Choroid plexus epithelial cell (primary cell): ENCODE measurements at places on chromosomes 1 and 21.

GRCh38 chr1:209409780-209410179, 173.7 kb upstream of the CAMK1G start:
- peak; percentile 91 for DNase-seq

- DNase-seq = peak; percentile 98
These were observed 64.5 kb upstream of the SLC44A3 start for GRCh38 chr1:94755675-94756074.

- DNase-seq = peak; percentile 84
These were observed 54.6 kb upstream of the PRKACB start for GRCh38 chr1:84089465-84089864.

DNA sequence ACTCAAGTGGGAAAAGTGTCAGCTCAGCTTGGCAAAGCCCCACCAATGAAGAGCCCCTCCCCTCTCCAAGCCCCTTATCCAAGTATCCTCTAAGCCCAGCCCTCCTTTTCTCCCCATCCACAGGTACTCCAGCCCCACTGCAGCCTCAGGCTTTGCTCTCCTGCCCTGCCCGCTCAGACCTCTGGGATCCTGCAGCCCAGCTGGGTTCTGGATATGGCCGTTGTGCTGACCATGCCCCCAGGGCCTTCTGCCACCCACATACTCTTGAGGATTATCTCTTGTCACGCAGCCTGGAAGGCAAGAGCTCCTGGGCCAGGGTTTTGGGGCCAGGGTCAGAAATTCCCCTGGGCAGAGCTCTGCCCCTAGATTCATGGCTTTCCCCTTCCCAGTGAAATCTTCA, 4.7 kb downstream of the SHISA4 start:
- no peak for DNase-seq

DNA sequence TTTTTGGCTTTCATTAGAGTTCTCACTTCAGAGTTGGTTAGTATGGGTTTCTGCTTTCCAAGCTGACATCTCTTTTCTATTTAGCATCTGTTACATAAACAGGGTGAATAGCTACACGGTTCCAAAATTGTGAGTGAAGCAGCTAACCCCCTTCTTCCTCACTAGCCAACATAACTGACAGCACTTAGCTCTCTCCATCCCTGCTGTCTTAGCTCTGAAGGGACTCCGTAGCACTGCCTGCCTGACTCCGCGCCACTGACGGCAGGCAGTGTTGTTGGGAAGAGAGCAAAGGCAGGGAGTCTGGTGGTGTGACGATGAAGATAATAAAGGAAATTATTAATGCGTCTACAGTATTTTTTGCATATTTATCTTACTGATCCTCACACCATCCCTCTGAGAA, 247.0 kb downstream of the PTBP2 start:
- DNase-seq = peak; percentile 59

DNA sequence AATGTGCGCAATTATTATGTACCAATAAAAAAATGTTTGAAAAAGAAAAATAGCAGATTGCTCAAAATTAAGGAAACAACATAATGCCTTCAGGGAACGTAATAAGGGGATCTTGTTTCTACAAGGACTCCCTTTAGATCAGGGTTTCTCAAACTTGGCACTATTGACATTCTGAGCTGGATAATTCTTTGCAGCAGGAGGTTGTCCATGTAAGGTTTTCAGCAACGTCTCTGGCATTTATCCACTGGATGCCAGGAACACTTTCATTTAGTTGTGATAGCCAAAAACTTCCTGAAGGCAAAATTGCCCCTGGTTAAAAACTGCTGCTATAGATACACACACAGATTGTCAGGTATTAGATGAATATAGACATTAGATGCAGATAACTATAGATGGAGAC, 666.7 kb upstream of the ADAMTS5 start:
- DNase-seq = peak; percentile 31

GRCh38 chr1:20216574-20216973, 30.3 kb upstream of the PLA2G2C start:
- peak; percentile 29 for DNase-seq

DNA sequence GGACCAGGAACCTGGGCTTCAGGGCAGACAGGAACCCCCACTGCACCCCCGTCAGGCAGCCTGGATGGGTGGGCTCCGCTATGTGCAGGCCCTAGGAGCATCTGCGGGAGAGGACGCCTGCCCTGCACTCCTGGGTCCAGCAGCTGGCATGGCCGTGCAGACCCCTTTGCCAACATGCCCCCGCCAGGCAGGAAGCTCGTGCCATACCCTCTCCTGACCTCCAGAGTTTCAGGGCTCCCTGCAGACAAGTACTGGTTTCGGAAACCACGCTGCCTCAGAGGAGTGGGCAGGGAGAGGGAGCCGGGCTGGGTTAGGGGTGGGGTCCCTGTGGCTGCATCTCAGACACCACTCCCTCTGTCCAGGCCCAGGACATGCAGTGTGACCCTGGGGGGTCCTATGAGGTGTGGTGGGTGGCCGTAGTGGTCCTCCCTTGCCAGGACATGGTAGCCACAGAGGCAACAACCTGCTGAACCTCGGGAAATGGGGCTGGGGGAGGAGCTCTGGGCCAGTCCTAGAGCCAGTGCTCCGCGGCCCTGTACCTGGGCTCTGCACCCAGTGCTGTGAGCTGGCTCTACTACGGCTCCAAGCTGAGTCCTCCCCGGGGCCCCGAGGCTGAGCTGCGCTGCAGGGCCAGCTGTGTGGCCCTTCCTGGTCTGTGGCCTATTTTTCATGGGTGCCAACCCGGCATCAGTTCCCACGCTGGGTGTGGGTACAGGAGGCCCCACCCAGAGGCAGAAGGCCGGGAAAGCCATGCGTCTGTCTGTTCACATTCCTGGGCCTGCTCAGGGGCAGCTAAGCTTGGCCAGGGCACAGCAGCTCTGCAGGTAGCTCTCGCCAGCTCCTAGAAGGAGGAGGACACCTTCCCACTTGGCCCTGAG, 1.4 kb downstream of the PLEKHN1 start:
- no peak for DNase-seq

- DNase-seq = no peak
These were observed 87.6 kb downstream of the CATSPERE start for GRCh38 chr1:244548558-244549115.

DNA sequence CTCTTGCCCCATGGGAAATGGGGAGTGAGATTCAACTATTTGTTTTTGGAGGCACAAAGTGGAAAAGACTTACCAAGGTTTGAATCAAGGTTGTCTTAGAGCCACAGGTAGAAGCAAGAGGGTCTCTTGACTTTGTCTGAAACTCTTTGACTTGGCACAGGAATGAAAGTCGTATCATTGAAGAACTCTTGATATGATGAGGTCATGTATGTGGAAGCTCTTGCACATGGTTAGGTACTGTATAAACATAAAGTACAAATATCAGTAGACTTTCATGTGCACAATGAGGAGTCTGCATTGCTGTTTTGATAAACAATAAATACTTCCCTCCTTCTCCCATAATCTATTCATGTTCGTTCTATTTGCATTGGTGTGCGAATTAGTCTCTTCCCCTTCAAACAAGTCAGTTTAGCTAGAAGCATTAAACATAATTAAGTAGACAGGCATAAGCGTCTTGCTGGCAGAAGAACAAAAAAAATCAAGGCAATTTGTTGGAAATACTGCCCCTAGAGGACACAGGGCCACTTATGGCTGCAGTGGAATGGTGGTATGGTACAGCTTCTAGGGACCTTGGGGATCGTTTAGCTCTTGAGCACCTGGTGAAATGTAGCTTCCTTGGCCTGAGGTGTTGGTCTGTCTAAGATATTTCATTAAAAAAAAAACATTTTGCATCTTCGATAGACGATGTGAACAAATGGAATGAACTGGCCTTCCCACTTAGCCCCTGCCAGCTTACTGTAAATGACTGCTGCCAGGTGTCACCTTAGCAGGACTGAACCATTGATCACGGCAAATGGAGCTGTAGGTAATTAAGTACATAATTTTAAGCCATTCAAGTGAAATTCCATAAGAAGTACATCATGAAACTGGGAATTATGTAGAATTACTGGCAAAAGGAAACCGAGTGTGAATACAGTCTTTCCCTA, 218.0 kb upstream of the GALNT2 start:
- peak; percentile 66 for DNase-seq

- no peak for DNase-seq
These were observed 15.0 kb downstream of the OXCT2 start for GRCh38 chr1:39755965-39756659.

DNA sequence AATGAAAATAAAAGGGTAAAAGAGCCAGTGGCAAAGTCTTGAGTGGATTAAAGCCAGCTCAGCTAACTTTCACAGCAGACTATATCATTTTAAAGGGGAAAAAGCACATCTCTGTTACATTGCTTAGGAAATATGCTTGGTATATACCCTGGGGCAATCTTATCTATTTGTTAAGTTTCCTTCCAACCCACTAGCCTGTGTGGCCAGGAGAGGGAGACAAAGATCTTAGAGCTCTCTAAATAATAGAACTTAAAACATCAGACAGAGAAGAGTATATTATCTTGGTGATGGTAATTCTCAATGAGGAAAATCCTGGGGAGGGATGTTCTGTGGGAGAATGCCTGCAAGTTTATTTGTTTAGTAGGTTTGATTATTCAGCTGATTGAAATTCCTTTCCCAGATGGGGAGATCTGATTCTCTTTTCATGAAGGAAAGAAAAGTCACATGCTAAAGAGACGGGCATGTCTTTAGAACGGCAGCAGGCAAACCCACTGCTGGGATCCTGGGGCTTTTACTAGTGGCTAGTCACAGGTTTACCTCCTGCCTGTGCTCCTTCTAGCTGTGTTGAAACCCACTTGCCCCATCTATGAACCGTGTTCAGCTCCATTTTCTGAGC, 3.6 kb downstream of the KCNE2 start:
- peak; percentile 86 for DNase-seq

DNA sequence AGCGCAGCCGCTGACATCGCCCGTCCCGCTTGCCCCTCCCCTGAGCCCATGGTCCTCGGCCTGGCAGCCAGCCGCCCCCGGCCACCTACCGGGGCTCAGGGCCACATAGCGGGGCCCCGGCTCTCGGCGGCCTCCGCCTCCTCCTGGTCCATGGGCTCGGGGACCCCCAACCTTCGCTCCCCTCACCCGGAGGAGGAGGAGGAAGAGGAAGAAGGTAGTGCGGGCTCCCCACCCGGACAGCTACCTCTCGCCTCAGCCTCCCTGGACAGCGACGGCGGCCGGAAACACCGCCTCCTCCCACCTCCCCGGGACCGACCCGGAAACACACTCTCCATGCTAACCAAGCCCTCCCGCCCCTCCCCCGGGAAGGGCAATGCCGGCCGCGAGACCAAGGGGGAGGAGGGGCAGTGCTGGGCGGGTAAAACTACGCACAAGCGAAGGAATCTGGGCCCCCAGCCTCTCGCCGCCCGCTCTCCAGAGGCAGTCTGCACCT, at the start of gene KIAA0319L:
Gene KIAA0319L, minus strand, starts transcription at position 286 of the 493 bp plus-strand sequence. CDS start 2,912 bp downstream, outside the sequence.
- no peak for DNase-seq

DNA sequence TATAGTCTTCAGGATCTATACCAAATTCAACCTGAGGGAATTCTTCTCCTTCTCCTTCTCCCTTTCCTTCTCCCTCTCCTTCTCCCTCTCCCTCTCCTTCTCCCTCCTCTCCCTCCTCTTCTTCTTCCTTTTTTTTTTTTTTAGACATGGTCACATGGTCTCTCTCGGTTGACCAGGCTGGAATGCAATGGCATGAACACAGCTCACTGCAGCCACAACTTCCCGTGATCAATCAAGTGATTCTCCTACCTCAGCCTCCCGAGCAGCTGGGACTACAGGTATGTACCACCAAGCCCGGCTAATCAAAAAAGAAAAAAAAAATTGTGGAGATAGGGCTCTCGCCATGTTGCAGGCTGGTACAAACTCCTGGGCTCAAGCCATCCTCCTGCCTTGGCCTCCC, 51.5 kb downstream of the DNAI4 start:
- no peak for DNase-seq

DNA sequence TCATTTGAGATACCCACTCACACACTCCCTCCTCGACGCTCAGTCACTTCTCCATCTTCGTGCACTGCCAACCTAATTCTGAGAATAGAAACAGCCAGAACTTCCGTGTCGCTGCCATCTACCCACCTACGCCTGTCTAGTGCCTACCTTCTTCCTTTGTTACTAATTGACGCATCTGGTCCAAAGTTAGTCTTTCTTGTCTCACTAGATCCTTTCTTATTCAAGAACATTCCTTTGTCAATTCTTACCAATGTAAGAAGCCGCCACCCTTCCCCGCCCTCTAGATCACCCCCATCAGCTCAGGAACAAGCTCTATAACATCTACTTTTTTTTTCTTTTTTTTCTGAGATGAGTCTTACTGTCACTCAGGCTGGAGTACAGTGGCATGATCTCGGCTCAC, 3.7 kb downstream of the PADI6 start:
- DNase-seq = no peak

GRCh38 chr21:39014747-39015146, 168.5 kb downstream of the PSMG1 start:
- peak; percentile 98 for DNase-seq

DNA sequence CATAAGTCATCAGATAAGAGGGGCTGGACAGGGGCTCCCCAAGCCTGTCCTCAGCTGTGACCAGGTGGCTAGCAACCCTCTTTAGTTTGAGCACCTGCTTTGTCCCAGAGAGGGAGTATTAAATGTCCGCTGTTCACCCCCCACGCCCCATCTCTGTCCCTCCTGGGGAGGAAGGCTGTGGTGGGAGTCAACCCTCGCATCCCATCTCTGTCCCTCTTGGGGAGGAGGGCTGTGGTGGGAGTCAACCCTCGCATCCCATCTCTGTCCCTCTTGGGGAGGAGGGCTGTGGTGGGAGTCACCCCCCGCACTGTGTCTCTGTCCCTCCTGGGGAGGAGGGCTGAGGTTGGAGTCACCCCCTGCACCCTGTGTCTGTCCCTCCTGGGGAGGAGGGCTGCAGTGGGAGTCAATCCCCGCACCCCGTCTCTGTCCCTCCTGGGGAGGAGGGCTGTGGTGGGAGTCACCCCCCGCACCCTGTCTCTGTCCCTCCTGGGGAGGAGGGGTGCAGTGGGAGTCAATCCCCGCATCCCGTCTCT, 72.6 kb upstream of the ABCG1 start:
- DNase-seq = no peak

DNA sequence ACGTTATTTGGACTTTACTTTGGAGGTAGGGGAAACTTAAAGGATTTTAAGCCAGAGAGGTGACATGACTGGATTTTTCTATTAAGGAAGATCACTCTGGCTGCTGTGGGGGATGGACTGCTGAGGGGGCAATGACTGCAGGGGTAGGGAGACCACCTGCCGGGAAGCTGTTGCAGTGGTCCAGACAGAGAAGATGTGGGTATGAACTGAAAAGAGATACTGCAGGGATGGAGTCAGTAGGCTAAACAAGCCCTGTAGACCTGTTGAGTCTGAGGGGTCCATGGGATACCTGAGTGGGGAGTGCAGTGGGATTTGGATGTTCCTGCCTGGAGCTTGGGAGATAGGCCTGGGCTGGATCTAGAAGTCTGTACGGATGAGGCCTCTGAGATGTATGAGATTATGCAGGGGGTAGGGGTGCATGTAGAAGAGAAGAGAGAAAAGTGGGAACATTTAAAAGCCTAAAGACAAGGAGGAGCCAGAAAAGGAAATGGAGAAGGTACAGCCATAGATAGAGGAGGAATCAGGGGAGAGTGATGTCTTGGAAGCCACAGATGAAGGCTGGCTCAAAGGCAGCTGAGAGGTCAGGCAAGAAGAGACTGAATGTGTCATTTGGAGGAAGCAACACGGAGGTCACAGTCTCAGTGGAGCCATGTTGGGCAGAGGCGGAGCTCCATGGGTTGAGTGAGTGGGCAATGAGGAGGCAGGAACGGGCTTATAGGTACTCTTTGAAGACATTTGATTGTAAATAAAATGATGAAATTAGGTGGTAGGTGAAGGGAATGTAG, 25.9 kb upstream of the KCNA2 start:
- no peak for DNase-seq
